ENCODE measurements at places on chromosomes 13 and 19.

DNA sequence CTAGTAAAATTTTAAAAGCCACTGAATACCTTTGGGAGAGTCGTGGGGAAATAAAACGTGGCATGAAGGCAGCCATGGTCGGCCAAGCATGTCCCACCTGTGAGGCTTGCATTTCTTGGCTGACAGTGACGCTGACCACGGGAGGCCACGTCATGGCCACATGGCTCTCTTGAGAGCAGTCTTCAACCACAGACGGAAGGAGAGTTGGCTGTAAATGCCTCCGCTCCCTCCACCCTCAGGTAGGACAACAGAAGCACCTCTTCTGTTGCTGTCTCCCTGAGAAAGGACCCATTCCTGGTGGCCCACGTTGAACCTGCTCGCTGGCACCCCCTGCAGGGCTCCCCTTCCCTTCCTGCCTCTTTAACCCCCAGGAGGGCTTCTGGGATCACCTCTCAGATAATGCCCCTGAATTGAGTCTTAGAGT is 10.6 kb upstream of the LRRC25 start:
- DNase-seq: no peak

DNA sequence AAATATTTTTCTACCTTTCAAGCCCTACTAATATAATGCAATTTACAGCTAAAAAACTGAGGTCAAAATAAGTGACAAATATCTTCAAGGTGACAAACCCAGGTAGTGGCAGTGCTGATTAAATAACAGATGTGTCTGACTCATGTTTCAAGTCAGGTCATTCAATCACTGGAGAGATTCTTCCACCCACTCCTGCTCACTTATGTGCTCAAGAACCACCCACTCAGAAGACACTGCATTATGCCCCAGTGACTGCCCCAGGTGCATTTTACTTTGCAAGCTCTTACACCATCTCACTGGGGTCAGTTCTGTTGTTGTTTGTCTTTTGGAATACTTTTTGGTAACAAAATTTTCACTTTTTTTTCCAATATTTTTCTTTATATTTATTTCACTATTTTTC is 2.2 kb downstream of the ZNF100 start:
- DNase-seq: no peak

DNA sequence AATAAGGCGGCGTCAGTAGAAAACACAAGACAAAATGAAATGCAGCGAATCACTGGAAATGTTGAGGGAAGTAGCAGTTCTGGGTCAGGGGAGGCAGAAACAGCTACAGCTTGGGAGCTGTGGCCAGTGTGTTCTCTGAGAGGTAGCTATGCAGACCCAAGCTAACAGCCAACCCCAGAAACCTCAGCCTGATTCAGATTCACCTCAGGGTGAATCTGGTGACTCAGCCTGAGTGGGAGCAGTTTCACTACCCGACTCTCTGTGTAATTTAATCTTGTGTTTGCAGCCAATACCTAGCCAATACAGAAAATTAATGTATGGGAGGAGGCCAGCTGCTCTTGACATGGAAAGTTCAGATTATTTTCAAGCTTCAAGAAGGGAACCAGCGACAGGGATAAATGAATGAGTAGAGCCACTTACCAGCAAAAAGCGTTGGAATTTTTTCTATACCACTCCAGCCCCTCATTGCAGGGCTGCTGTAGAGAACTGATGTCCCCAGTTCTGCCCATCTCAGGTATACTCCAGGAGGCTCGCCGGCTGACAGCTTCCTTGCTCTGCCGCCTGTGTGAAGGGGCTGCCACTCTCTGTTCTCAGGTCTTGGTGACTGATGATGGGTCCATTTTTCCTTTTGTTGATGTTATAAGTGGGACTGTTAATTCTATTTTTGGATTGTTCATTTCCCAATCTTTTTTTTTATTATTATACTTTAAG is 8.9 kb downstream of the IGFL3 start:
- DNase-seq: no peak

GRCh38 chr13:39363382-39363772 is 239.6 kb downstream of the LHFPL6 start:
- no peak for DNase-seq

Measured in activated gamma-delta T cell treated with Interleukin-2 at 50 U/mL for 16 hours (primary cell).